ENCODE measurements at places on chromosomes 12 and 14.

DNA sequence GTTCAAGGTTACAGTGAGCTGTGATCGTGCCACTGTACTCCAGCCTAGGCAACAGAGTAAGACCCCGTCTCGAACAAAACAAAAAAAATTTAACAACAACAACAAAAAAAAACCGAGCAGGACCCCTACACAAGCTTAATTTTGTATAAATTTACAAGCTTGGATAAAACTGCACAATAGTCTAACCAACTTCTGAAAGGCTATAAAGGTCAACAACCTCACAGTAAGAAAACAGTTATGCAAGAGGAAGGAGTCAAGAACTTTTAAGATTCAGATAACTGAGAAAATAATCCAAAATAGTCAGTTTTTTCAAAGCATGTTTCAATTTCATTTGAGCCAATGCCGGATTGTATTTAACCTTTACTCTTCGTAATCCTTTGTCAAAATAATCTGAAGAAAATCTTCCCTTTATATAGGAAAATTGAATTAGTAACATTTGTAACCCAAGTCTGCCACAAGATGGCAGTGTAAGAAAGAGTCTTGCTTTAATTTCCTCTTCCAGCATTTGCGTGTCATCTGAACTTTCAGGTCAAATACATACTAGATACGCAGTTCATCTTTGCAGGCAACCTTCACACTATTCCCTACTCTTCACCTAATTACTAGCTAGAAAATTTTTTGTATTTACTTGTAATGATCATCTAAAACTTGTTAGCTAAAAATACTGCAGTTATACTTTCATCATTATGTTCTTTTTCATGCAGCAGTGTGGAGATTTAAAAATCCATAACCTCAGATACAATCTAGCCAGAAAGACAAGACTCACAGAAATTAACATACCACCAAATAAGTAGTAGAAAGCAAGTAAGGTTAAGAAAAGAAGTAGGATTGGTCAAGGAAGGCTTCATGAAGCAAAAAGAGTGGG, 5.8 kb downstream of the CCNB1IP1 start:
- peak; percentile 65 for DNase-seq

GRCh38 chr14:64755781-64756221, 51.6 kb downstream of the PLEKHG3 start:
- no peak for DNase-seq

- DNase-seq = no peak
Measured at GRCh38 chr12:123891516-123892179, 81.0 kb downstream of the CCDC92 start.

DNA sequence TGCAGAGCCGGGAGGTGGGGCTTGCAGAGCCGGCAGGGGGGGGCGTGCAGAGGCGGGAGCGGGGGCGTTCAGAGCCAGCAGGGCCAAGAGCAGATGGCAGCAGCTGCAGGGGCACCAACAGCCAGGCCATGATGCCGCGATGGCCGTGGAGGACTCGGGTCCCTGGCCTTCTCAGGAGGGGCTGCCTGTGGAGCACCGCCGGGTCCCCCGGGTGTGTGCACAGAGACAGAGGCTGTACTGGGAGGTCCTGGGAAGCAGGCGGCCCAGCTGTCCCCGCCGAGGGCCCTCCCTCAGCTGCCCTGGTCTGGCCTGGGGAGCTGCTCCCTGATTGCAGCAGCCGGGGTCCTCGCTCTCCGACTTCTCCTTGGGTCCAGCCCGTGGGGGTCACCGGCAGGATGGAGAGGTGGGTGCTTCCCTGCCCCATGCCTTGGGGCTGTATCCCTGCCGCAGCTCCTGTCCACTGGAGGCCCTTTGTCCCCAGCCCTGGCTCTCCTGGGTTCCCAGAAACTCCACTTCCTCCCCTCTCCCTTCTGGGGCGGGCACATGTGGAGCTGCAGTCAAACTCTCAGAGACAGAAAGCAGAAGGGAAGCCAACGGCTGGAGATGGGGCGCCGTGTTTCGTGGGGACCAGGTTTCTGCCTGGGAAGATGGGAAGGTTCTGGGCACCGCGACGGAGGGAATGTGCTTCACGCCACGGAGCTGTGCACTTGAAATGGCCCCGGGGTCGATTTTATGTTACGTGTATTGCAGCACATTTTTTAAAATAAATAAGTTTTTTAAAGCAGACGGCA, 75.8 kb upstream of the GALNT9 start:
- no peak for DNase-seq

Measured in putamen (tissue), 1 donor.